Cerebellum (tissue), 4 donors: ENCODE measurements at places on chromosomes 16 and 17.
A peak's percentile ranks its signal among the peaks of the same experiment; 100 is the strongest.

DNA sequence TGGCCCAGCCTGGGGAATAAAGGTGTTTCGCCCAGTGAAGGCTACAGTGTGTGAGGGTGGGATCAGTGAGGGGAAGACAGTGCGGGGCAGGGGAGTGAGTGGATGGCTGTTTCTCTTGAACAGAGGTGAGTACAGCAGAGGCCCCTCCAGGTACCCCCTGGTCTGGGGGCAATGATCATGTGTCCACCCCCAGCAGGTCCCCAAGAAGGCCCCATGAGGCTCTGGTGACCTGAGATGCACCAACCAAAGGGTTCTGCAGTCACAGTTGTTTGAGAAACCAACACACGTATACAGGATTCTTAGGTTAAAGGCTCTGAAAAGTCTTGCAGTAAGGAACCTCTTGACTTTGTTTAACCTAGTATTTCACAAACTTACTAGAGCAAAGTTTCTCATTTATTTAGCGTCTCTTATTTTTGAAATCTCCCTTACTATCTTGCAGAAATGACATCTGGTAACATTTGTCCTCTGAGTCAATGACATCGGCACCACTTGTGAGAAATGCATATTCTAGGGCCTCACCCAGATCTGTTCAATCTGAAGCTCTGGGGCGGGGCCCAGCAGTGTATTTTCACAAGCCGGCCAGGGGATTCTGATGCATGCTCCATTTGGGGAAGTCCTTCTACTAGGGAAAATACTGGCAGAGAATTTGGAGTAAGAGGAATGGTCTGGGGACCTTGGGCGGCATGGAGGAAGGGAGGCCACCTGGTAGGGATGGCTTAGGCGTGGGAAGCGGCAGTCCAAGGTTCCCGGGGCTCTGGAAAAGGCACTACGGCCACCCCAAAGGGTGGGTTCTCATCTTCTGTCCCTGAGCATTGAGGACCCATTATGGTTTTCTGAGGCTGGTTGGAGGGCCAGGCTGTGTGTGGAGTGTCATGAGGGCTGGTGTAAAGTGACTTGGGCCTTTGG, 217.3 kb downstream of the NTN1 start:
- DNase-seq = no peak

DNA sequence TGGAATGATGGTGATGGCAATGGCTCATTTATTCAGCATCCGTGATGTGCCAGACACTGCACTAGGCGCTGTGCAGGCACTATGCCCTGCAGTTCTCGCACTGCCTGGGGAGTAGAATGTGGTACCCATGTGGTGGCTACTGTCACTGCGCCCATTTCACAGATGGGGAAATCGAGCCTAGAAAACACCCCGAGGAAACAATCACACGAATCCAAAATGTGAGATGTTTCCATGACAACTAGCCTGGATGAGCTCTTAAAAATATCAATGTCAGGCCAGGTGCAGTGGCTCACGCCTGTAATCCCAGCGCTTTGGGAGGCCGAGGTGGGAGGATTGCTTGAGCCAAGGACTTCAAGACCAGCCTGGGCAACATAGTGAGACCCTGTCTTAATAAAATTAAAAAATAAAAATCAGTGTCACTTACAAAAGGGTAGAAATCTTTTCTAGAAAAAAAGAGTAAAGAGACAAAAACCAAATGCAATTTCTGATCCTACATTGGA, 57.9 kb upstream of the TNRC6A start:
- DNase-seq = peak; percentile 32

GRCh38 chr17:72219137-72219823, 98.5 kb downstream of the SOX9 start:
- no peak for DNase-seq

DNA sequence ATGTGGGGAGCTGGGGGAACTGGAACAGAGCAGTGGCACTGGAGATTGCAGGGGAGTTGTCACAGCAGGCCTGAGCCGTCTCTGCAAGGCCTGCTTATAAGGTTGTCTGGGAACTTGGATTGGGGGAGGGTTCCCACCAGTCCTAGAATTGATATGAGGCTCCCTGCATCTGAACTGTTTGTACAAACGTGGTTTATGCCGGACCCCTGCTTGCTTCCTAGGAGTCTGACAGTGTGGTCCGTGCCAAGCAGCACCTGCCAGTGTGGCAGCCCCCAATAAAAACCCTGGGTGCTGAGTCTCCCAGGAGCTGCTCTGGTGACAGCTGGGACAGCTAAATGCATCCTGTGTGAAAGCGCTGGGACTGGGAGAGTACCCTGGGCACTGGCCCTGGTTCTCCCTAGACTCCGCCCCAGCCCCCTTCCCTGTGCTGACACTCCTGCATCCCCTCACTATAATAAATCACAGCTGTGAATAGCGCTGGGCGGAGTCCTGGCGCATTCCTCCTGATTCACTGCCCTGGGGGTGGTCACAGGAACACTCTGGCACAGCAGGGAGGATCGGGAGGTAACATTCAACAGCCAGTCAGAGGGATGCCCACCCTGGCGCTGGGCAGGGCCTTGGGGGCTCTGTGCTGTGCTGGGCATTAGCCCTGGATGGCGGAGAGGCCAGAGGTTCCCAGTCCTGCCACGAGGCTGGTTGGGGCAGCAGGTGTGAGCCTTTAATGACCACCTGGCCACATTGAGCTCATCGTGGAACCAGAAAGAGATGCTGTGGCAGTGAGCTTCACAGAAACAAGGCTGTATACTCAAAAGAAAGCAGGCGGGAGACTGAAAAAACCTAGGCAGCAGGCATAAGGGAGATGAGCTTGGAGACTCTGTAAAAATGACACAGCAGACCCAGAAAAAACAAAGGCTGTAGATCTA, 45.6 kb downstream of the RMI2 start:
- no peak for DNase-seq

DNA sequence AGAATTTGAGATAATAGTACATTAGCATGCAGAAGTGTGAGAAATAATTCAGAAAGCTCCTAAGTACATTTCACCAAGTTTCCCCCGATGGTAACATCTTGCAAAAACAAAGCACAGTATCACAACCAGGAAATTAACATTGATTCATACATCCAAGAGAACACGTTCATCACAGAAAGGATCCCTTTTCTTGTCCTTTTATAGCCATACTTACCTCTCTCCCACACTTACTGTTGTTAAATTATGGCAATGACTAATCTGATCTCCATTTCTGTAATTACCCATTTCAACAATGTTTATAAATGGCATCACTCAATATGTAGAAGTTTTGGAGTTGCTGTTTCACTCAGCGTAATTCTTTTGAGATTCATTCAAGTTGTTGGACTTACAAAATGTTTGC, 1260.0 kb downstream of the CDH8 start:
- no peak for DNase-seq

GRCh38 chr17:49635121-49635520, 42.8 kb downstream of the SPOP start:
- no peak for DNase-seq

DNA sequence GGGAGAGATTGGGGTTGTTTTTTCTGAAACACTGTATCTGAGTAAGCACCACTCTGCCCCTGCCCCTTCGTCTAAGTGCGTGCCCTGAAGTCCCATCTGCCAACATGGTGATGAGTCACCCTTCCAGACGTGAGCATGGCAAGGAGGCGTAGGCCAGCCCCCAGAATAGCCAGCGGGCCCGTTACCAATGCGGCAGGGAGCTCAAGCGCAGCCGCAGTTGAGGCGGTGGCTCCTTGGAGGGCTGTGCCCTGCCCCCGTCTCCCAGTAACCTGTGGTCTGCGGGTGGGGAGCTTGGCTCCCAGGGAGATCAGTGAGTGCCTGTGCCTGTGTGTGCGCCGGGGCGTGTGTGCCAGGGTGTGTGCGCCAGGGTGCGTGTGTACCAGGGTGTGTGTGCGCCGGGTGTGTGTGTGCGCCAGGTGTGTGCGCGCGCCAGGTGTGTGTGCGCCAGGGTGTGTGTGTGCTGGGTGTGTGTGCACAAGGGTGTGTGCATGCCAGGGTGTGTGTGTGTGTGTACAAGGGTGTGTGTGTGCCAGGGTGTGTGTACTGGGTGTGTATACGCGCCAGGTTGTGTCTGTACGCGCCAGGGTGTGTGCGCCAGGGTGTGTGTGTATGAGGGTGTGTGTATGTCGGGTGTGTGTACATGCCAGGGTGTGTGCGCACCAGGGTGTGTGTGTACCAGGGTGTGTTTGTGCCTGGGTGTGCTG, 98.6 kb upstream of the CHMP6 start:
- DNase-seq = peak; percentile 24

GRCh38 chr17:28575126-28575795, 1.4 kb downstream of the ALDOC start:
- peak; percentile 70 for DNase-seq

GRCh38 chr17:81871387-81872230, 472 bp upstream of the ARHGDIA start:
- DNase-seq = peak; percentile 96

GRCh38 chr17:27496971-27497370, 40.7 kb downstream of the KSR1 start:
- DNase-seq = no peak
